ENCODE measurements at places on chromosomes 6 and 20.
A peak's percentile ranks its signal among the peaks of the same experiment; 100 is the strongest.

DNA sequence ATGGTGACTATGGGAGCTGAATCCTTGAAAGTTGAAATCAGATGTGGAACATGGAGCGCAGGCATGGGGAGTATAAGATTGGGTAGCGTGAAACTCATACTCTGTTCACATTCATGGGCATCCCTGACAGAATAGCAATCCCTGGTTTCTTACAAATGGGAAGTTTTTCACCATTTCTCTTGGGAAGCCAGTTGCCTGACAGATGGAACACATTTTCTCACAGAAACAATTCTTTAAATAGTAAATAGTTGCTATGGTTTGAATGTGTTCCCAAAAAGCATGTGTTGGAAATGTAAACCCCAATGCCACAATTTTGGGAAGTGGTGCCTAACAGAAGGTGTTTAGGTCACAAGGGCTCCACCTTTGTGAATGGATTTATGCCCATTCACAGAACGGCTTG lies 262.8 kb upstream of the HS3ST5 start:
- no peak for DNase-seq

- DNase-seq = peak; percentile 88
Measured at GRCh38 chr20:62500237-62500864, 24.6 kb upstream of the GATA5 start.

- DNase-seq = peak; percentile 44
Measured at GRCh38 chr6:36947570-36948351, 6.8 kb upstream of the PI16 start.

- no peak for DNase-seq
Measured at GRCh38 chr20:60494476-60494875, 536.3 kb downstream of the CDH26 start.

DNA sequence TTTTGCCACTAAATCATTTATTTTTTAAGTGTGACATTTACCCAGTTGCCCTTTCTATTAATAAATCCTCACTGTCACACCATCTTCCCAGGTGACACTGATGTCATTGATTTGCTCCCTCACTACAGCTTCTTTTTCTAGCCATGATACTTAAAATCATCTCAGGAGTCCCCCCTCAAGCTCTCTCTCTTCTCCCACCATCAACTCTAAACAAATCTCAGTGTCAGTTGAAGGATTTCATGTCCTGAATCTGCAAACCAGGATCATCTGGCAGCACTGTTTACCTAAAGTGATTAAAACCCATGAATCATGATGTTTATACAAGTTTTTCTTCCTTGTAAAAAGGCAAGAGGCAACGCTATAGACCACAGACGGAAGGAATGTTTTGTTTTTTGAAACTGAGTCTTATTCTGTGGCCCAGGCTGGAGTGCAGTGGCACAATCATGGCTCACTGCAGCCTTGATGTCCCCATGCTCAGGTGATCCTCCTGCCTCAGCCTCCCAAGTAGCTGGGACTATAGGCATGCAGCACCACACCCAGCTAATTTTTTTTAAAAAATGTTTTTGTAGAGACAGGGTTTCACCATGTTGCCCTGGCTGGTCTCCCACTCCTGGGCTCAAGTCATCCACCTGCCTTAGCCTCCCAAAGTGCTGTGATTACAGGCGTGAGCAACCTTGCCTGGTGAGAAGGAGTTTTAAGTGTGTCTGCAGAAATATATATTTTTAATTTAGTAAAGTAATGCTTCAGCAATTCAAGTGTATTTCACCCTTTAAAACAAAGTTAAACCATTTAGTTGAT lies 30.1 kb upstream of the SH3BGRL2 start:
- DNase-seq = no peak

- no peak for DNase-seq
Measured at GRCh38 chr6:107542192-107542668, 52.3 kb downstream of the SOBP start.

DNA sequence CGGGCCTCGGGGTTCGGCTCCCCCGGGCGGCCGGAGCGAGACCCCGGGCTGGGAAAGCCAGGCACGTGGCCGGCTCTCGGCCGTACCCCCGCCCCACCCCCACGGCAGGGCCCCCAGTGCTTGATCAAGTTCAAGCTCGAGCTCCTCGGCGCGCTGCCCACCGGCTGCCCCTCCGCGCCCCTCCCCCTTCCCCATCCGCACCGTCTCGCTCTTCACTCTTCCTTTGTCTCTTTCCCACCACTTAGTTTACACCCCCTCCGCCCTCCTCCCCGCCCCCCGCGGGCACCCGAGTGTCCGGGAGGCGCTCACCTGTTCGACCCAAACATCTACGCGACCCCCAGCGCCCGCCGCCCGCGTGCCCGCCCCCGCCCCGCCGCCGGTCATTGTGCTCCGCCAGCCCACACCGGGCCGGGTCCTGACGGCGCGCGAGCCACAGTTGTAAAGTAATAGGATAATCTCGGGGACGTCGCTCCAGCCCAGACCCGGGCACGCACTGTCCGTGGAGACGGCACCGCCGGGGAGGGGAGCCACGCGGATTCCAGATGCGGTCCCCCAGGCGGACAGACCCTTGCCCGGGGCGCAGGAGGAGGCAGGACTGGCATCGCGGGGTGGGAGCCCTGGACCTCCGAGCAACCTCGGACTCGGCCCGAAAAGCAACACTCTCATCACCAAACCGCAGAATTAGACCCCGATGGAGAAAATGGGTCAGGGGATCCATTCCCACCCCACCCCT lies 100.7 kb downstream of the NOL4L start:
- DNase-seq = peak; percentile 80

GRCh38 chr6:151514000-151514730 lies 20.3 kb downstream of the CCDC170 start:
- no peak for DNase-seq

GRCh38 chr6:46776070-46776712 lies 17.0 kb upstream of the MEP1A start:
- no peak for DNase-seq

GRCh38 chr20:4815628-4816027 lies 93.9 kb downstream of the PRND start:
- DNase-seq = no peak

GRCh38 chr6:74573613-74574012 lies 632.2 kb downstream of the COL12A1 start:
- DNase-seq = no peak

- DNase-seq = no peak
Measured at GRCh38 chr20:61052776-61053442, 199.2 kb upstream of the CDH4 start.

- no peak for DNase-seq
Measured at GRCh38 chr6:166589337-166589731, 2.9 kb upstream of the RAMACL start.

GRCh38 chr6:122059918-122060317 lies 339.5 kb upstream of the HSF2 start:
- DNase-seq = no peak

DNA sequence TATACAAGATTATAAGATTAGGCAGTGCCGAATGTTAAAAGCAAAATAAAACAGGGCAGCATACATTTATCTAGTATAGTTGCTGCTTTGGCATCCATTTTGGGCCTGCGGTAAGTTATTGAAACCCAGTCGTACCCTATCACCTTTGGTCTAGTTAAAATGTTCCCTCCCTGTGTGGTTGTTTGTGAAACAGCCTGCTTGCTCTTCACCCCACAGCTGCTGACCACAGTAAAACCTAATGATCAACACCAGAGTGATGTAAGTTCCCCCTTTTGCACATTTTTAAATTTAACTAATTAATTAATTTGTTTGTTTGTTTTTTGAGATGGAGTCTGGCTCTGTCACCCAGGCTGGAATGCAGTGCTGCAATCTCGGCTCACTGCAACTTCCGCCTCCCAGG lies 50.3 kb upstream of the TXNDC5 start:
- no peak for DNase-seq

DNA sequence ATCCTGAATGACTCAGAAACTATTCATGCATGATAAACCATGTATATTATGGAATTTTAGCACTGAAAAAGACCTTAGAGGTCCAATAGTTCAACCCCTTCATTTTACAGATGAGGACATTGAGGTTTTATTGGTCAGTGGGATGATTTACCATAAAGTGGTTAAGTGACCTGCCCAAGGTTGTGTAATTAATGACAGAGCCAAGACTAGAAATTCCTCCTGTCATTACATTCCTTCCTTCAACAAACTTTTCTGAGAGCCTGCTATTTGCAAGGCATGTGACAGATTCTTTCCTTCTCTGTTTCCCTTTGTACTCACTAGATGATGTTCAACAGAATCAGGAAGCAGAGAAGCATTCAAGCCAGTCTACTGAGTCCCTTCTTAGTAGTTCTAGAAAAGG lies 170.7 kb upstream of the KCNK16 start:
- no peak for DNase-seq

GRCh38 chr6:113375950-113376846 lies 480.9 kb upstream of the MARCKS start:
- no peak for DNase-seq

DNA sequence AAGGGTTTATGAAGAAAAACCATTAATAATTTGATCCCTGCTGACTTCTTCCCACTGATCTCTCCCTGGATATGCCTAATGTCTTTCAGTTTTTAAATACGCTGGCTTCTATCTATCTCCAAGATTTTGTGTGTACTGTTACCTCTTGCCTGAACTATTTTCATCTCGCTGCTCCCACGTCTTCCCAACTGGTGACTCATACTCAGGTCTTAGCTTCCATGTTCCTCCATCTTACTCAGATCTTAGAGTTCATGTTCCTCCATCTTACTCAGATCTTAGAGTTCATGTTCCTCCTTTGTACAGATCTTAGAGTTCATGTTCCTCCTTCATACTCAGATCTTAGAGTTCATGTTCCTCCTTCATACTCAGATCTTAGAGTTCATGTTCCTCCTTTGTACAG lies 21.6 kb downstream of the GPR6 start:
- DNase-seq = no peak

DNA sequence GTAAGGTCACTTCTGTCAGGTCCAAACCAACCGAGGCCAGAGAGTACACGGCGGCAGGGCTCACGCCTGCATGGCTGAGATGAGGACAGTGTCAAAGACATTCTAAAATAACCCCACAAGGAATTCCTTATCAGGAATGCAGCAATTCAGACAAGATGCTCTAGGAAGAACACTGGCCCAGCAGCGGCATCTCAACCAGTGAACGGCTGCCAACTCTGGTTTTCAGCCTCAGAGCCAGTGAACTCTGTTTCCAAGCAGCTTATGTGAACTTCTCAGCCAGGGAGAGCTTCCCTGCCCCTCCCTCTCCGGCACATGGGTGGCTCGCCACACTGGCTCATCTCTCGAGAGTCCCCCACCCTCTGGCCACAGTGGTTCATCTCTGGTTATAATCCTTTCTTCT lies 36.9 kb downstream of the KCNQ2 start:
- no peak for DNase-seq

- DNase-seq = no peak
Measured at GRCh38 chr6:56541030-56541600, 101.6 kb downstream of the DST start.

DNA sequence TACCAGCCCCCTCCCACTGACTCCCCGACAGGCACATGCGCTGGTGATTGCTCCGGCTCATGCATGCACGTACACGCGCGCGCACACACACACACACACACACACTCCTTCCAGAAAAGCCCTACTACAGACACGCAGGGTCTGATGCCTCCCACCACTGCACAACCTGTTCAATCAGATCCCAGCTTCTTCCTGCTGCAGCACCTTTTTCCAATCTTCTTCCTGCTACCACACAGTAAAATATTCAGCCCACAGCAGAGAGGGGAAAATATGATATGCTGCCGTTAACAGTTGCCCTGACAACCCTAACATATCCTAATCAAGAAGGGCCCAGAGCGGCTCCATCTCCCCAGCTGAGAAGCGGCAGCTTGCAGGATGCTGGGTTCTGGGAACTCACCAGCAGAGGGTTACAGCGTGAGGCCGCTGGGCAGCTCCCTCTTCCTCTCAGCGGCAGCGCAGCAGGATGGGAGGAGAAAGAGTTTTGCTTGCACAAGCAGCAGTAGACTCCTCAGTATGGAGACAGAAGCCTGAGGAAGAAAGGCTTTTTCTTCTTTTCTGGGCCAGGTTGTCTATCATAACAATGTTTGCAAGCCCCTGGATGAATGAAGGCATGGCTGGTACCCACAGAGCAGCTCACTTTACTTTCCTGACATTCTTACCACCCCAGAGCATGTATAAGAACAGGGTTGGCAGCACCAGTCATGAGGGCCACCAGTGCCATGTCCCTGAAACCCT lies 23.9 kb downstream of the MAP7 start:
- no peak for DNase-seq

DNA sequence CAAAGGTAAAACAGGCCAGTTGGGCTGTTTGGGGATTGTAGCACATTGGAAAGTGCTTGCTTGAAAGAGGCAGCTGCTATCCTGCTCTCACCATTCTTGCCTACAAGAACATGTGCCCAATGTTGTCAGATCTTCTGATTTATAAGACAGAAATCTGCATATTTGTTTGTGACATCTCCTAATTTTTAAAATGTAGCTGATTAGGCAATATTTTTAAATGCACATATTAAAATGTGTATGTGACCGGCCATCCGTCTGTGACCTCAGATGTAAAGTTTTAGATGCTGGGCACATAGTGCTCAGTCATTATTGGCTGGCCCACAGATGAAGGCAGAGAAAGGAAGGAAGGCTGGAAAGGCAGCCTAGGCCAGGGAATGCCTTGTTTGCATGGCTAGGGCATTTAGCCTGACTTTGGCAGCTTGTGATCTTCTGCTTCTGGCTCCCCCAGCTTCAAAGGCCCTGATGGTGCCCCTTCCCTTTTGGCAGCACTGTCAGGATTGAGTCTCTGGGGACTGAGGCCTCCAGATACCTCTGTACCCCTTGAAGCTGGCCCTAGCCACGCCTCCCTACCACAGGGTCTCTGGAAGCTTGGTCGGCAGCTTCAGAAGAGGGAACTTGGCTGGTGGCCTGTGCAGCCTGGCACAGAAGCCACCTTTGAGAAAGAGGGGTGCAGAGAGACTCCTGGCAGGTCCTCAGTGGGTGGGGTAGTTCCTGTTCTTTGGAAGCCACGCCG lies 6.4 kb downstream of the SNPH start:
- no peak for DNase-seq

DNA sequence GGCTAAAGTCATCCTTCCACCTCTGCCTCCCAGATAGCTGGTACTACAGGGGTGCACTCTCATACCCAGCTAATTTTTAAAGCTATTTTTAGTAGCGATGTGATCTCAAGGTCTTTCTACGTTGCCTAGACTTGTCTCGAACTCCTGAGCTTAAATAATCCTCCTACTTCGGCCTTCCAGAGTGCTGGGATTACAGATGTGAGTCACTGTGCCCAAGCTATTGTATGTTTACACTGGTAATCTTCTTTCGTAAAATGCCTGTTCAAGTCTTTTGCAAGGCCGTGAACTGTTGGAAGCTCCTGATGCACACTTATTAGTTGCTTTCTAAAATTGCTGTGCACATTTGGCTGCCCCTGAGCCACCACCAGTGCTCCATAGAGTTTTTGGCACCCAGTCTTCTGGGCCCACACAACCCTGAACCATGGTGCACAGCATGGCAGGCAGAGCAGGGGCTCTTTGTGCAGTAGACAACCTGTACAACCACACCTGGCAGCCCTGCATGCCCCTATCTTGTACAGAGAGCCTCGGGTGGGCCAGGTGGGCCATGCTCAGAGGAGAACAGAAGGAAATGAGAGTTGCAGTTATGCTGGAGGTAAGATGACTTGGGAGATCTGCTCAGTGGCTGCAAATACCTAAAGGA lies 33.3 kb downstream of the PDRG1 start:
- DNase-seq = no peak

- no peak for DNase-seq
Measured at GRCh38 chr20:1775117-1775516, 117.5 kb upstream of the SIRPG start.

GRCh38 chr20:39605908-39606307 lies 643.8 kb downstream of the DHX35 start:
- DNase-seq = no peak

GRCh38 chr20:20791664-20792568 lies 79.5 kb upstream of the RALGAPA2 start:
- peak; percentile 70 for DNase-seq

Data from suprapubic skin (tissue), 4 donors.